ENCODE measurements at places on chromosomes 6 and 20. TPM values are rescaled to one million over a fixed set of nuclear protein-coding genes. Genes with fewer than 3 reads are reported as not detected.

HSPA12B gene
- polyA plus RNA-seq, result 21.7 TPM

TMC2 gene
- not detected for polyA plus RNA-seq

LRFN2 gene
- not detected for polyA plus RNA-seq

TRDN gene
- polyA plus RNA-seq, result 1,141 TPM

ZNF311 gene
- 0.25 TPM for polyA plus RNA-seq

SPATS1 gene
- not detected for polyA plus RNA-seq

KHDC3L gene
- not detected for polyA plus RNA-seq

RTN4IP1 gene
- 8.8 TPM for polyA plus RNA-seq

LIN28B gene
- polyA plus RNA-seq, result not detected

DNA sequence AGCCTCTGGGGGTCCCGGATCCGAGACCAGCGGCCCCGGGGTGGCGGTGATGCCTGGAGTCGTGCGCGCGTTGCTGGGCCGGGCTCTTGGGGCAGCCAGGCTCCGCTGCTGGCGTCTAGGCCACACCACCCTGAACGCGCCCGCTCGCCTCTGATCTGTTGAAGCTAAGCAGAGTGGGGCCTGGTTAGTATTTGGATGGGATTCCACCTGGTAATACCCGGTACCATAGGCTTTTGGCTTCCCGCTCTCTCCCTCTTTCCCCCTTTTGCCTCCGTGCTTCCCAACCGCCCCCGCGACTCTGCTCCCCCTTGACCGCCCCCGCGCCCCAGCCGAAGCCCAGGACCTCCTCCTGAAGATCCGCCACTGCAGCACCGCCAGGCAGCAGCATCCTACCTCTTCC lies 1383.5 kb upstream of the DEFB115 start:
- no peak for DNase-seq

DNA sequence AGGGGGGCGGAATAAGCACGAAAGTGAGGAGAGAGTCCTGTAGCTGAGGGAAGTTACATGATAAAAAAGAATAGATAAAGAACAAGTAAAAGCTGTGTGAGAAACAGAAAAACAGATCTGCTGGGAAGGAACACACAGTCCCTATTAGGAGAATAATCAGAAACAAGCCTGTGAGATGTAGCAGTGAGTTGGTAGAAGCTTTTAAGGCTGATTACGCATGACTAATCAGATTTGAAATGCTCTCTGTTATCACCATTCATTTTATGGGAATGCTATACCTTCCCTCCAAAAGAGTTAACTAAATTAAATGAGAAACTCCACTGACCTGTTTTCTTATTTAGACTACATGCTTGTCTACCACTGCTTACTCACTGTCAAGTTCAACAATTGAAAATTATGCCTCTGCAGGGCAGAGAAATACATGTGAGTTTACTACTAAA lies 15.8 kb downstream of the REPS1 start:
- no peak for DNase-seq

DNA sequence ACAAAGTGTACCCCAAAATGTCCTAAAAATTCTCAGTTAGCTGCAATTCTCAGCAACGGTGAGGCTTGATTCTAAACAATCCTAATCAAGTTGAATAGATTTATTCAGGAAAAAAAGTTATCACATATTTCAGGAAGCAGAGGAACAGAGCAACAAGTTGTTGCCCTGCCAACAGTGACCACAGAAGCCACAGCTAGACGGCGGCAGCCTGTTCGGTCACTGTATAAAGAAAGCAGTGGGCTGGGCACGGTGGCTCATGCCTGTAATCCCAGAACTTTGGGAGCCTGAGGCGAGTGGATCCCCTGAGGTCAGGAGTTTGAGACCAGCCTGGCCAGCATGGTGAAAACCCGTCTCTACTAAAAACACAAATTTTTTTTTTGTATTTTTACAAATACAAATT lies 171.2 kb upstream of the BMP5 start:
- peak; percentile 34 for DNase-seq

DNA sequence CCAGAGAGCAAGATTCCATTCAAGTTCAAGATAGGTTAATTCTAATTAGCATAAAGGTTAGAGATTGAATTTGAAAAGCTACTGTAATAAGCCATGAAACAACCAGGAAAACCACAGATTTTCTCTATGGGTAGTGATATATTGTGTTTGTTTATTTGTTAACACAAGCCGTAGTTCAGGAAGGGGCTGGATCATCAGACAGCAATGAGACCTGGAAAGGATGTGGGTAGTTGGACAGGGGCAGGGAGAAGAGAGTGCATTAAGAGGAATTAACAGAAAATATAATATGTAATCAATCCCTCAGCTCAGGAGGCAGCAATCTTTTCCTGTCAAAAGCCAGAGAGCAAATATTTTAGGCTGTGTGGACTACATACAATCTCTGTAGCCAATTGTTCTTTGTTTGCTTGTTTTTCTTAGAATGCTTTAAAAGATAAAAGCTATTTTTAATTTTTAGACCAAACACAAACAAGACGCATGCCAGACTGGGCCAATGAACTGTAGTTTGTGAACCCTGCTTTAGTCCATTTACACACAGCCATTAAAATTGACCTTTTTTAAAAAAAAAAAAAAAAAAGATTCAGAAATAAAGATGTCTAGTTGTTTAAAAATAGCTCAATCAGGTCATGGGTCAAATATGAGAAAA lies 398.7 kb upstream of the MARCKS start:
- no peak for DNase-seq

GRCh38 chr20:25038591-25039015 lies 19.3 kb downstream of the ACSS1 start:
- no peak for DNase-seq

DNA sequence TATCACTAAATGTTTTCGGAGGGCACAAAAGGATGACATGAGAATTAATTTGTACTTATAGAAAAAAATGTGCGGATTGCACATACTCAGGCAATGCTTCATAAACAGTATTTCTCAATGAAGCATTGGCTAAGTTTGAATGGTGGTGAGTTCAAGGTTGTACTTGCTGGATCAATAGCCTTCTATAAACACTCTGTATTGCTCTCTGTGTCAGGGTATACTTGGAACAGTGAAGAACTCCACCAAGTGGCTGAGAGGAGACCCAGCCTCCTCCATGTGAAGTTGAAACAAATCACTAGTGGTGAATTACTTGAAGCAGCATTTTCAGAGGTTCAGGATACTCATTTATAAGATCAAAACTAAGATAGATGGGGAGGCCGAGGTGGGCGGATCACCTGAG lies 360.6 kb downstream of the RIMS1 start:
- DNase-seq, result no peak

DNA sequence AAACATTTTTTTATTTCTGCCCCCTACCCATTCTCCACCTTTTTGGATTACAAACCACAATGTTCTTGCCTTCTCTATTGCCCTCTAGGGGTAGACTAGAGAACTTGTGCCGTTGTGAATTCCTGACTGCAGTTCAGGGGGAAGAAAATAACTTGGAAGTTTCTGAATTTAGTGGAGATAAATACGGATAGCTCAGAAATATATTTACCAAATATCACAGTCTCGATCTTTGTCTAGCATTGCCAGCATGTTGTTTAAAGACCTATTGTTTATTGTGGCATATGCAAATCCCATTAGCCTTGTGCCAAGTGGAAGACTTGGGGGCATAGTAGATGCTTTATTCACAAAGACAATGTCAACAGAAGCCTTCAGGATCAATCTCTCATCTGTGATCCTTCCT lies 154.1 kb upstream of the MMS22L start:
- no peak for DNase-seq

DNA sequence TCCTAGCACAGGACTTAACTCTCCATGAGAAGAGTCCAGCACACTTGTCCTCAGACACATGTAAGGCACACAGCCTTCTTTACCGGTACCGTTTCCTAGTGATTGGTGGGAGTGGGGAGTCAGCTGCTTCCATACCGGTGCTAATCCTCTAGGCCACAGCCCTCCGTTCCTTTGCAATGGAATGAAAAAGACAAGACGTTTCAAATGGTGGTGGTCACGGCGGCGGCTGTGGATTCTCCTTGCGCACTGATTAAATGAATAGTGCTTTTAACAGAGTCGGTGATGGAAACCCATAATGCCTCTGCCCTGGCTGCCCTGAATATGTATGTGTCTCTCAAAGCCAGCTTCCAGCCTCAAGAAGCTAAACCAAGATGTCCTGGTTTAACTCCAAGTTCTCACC lies 34.8 kb upstream of the GABRR1 start:
- DNase-seq, result no peak

DNA sequence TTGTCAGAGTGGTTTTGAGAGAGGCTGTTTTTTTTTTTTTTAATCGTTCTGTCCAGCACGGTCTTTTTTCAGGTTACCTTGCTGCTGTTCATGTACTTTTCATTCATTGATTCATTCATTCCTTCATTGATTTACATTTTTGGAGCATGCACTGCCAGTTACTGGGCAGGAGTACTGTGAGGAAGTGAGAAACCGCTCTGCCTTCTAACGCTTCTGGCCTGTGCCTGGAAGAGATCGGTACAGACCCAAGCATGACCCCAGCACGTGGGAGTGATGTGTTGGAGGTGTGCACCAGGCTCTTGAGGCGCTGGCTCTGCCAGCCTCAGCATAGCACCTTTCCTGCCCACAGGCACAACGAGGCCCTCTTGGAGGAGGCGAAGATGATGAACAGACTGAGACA lies 9.1 kb downstream of the RIPK1 start:
- DNase-seq, result no peak

- no peak for DNase-seq
Measured at GRCh38 chr6:40112350-40112749, 178.1 kb upstream of the MOCS1 start.

GRCh38 chr6:34680802-34681515 lies 15.6 kb downstream of the ILRUN start:
- no peak for DNase-seq

DNA sequence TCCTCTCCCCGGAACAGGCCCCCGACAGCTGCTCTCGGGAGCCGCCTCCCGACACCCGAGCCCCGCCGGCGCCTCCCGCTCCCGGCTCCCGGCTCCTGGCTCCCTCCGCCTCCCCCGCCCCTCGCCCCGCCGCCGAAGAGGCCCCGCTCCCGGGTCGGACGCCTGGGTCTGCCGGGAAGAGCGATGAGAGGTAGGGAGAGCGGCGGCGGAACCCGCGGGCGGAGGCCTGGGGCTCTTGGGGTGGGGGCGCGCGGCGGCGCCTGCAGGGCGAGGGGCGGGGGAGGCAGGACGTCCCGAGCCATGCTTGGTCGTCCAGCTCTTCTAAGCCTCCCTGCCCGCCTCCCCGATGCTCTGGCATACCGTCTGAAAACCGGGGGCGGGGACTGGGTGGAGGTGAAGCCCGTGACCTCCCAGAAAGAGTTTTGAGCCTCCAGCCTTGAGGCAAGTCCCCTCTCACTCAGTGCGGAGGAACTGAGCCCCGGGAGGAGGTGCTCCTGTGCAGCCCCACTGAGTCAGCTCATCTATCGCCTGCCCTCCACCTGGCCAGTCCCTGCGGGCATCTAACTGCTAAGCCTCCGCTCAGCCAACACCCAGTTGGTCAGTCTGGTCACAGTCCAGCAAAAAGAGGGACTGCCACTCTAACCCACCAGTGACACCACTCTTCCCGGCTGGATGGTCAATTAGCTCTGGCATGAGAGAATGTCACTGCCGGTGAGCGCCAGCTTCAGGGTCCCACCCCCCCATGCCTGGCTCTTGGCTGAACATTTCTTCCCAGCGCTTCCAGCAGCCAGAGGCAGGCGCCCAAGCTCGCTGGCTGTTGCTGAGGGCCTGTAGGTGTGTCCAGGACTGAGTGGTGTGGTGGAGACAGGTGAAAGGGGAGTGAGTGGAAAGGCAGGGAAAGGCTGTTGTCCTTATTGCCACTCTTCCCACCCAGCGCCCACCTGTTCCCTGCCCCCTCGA lies 482 bp downstream of the DDR1 start:
- DNase-seq, result no peak

- DNase-seq, result no peak
Measured at GRCh38 chr6:68468244-68468884, 166.7 kb upstream of the ADGRB3 start.

DNA sequence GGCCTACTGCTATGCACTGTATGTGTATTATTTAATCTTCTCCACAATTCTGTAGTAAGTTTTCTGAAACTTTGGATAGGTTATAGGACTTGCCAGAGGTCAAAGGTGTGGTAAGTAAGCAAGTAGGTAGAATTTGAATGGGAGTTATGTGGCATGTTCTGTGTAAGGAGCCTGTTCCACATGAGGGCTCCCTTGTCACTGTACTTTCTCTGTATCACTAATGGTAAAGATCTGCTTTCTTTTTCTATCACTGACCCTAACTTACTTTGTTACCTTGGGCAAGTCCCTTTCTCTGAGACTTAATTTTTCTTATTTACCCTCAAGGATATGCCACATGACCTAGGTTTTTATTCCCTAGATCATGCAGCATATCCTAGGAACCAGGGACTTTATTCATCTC lies 50.3 kb downstream of the EIF2S2 start:
- no peak for DNase-seq

GRCh38 chr6:131972741-131973140 lies 21.6 kb upstream of the CCN2 start:
- DNase-seq, result no peak

DNA sequence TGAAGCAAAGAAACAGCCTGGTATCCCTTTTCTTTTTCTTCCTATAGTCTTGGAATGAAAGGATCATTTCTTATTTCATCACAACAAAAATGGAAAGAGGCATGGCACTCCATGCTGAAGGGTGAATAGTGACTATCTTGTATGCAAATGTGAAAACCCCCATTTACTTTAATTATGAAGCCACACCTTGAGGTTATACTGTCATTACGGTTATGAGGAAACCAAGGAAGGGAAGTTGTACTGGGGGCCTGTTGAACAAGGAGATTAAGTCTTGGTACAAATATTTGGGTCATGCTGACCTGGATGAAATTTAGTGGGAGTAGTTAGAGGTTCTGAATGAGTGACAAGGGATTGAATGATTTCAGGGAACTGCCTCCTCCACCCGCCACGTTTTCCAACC lies 8.7 kb upstream of the STXBP5 start:
- DNase-seq, result no peak

GRCh38 chr20:58981628-58982364 lies 740 bp downstream of the NELFCD start:
- no peak for DNase-seq

- DNase-seq, result no peak
Measured at GRCh38 chr6:55212156-55212555, 37.8 kb downstream of the HCRTR2 start.

- peak; percentile 38 for DNase-seq
Measured at GRCh38 chr6:41707565-41708200, 27.7 kb downstream of the TFEB start.

DNA sequence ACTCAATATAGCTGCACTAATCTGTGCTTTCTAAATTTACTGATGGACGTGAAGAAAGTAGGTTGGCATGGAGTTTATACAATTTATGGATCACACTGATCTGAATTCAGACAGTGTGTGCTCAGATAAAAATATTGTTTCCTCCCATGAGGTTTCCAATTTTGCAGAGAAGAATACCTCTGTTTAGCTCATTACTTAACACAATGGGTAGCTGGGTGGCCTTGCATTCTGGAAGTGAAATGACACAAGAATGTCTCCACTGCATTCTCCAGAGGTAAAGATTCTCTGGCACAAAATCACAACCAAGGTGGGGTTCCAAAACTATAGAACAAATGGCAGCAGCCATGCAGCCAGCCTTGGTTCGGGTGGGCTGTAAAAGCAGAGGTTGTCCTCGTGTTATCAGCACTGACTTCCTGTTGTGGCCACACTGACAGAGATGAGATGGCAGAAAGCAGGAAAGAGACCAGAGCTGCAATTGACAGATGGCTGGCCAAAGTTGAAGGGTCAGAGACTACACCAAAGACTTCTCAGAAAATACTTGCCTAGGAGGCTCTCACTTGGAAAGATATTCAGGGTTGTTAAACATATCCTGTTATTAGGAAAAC lies 50.2 kb downstream of the HDAC2 start:
- DNase-seq, result no peak

- peak; percentile 84 for DNase-seq
Measured at GRCh38 chr6:134517145-134517658, 199.3 kb upstream of the SGK1 start.

- DNase-seq, result no peak
Measured at GRCh38 chr6:136403110-136403980, 113.7 kb upstream of the BCLAF1 start.

Data from heart right ventricle (tissue), 16 donors.